ENCODE measurements at places on chromosomes 1 and 21. TPM values are rescaled to one million over a fixed set of nuclear protein-coding genes. Genes with fewer than 3 reads are reported as not detected.

The KIF21B gene
- 0.29 TPM for total RNA-seq

The TRIM46 gene
- total RNA-seq: 8.7 TPM

The SELP gene
- total RNA-seq: 0.22 TPM

The SLAMF7 gene
- total RNA-seq: not detected

The CYP4A22 gene
- not detected for total RNA-seq

The LCE1F gene
- total RNA-seq: not detected

The LENEP gene
- 0.86 TPM for total RNA-seq

The UTS2 gene
- not detected for total RNA-seq

The S100B gene
- 0.29 TPM for total RNA-seq

The KCNH1 gene
- total RNA-seq: 1.1 TPM

The NBPF4 gene
- total RNA-seq: 0.66 TPM

The CYP4A11 gene
- total RNA-seq: not detected

The TMCC2 gene
- total RNA-seq: 3.9 TPM

The UBQLN4 gene
- total RNA-seq: 18.4 TPM

The KMO gene
- total RNA-seq: not detected

The DEPDC1 gene
- 1.1 TPM for total RNA-seq

The TACSTD2 gene
- total RNA-seq: 0.22 TPM

The LCE1D gene
- total RNA-seq: not detected

The RIMS3 gene
- 0.66 TPM for total RNA-seq

The PRKAB2 gene
- 16.5 TPM for total RNA-seq

The LHX8 gene
- not detected for total RNA-seq

The OR2T2 gene
- total RNA-seq: not detected

The CD52 gene
- total RNA-seq: not detected

The SPRR1A gene
- total RNA-seq: not detected

The ELF3 gene
- 0.29 TPM for total RNA-seq

The HLX gene
- total RNA-seq: 18.2 TPM

The FBLIM1 gene
- 152 TPM for total RNA-seq

The VWA1 gene
- total RNA-seq: 5.9 TPM

The CEP170 gene
- total RNA-seq: 347 TPM

The RHBG gene
- not detected for total RNA-seq

The C1orf52 gene
- total RNA-seq: 20.1 TPM

The AGMAT gene
- 2.3 TPM for total RNA-seq

The UMODL1 gene
- total RNA-seq: 0.29 TPM

The B3GALT2 gene
- under 0.01 TPM for total RNA-seq

The ACBD6 gene
- 60.0 TPM for total RNA-seq

The GBP4 gene
- total RNA-seq: 2.0 TPM

The GJA5 gene
- not detected for total RNA-seq

The NTNG1 gene
- total RNA-seq: 0.22 TPM

The ERG gene
- total RNA-seq: 0.66 TPM

The HSD11B1 gene
- 11.6 TPM for total RNA-seq

The NUP210L gene
- under 0.01 TPM for total RNA-seq

The RIIAD1 gene
- total RNA-seq: not detected

The DIO1 gene
- not detected for total RNA-seq

The OVAAL gene
- not detected for total RNA-seq

The HES2 gene
- total RNA-seq: 0.14 TPM

The BTG3 gene
- total RNA-seq: 29.3 TPM

The C1orf167 gene
- not detected for total RNA-seq

The SYT6 gene
- 0.22 TPM for total RNA-seq

The MTX1 gene
- 63.3 TPM for total RNA-seq

The CREB3L4 gene
- 7.2 TPM for total RNA-seq

The THEM5 gene
- total RNA-seq: not detected

The MTARC1 gene
- total RNA-seq: 0.14 TPM

The MIB2 gene
- 39.1 TPM for total RNA-seq

The HPCA gene
- not detected for total RNA-seq

The RIMKLA gene
- under 0.01 TPM for total RNA-seq

The TFF2 gene
- total RNA-seq: not detected

The CD164L2 gene
- not detected for total RNA-seq

Measured in placental pericyte (primary cell).